HEK293T (cell line): ENCODE measurements at places on chromosomes 5 and 9.
A peak's percentile ranks its signal among the peaks of the same experiment; 100 is the strongest.

DNA sequence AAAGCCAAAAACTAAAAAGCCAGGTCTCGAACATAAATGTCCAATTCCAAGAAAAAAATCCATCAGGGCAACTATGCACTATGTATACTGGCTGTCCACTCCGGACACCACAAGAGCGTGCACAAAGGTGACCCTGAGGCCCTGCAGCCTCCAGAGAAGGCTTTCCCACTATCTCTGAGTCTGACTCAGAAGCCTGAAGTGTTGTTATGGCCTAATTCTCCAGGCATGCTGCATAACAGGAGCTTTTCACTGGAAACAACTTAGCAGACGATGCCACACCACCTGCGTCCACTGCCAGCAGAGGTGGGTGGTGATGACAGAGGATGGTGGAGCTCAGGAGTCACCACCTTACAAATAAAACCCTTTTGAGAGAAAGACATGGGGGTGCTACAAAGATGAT lies 63.7 kb downstream of the HABP4 start:
- DNase-seq, result no peak

DNA sequence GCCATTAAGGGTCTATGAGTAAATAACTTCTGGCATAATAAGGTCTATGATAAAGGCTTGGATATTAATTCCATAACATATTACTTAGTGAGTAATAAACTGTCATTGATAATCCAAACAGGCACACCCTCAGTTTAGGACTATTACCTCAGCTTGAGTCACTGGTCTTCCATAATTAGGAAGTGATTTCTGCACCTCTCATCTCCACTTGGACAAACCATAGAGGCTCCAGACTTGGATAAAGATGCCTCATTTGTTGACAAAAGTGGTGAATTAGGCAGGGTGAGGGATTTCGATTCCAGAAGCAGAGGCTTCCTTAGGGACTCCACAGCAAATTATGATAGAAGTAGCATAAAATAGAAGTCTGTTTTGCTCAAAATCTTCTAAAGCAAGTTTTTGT lies 127.5 kb upstream of the MTAP start:
- DNase-seq, result no peak

GRCh38 chr9:104604801-104605200 lies 626 bp downstream of the OR13C2 start:
- no peak for DNase-seq

DNA sequence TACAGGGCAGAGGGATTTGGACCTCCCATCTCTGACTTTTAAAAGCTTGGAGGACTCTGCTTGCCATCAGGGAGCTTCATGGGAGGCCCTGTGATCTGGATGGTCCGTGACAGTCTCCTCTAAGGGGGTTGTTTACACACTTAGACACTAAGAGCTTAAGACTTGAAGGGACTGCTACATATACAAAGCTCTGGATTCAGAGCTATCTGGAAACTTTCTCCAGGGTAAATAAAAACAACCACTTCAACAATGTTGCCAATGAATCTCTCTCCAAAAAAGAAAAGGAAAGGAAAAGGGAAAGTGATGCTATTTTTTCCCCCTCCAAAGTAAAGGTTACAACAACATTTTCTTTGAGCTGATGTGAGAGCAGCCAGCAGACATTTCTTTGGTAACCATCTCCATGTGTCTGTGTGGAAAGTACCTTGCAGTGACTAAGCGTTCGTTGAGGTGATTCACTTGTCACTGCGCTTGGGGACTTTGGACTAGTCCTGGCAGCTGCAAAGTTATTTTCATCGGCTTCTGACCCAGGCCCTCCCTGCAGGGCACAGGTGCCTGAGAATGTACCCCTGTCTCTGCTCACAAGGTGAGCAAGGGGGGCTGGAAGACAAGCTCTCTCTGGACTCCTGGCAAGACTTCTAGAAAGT lies 262.1 kb upstream of the KLF4 start:
- no peak for DNase-seq

- DNase-seq, result no peak
Measured at GRCh38 chr5:137073189-137073588, 425.9 kb downstream of the SPOCK1 start.

DNA sequence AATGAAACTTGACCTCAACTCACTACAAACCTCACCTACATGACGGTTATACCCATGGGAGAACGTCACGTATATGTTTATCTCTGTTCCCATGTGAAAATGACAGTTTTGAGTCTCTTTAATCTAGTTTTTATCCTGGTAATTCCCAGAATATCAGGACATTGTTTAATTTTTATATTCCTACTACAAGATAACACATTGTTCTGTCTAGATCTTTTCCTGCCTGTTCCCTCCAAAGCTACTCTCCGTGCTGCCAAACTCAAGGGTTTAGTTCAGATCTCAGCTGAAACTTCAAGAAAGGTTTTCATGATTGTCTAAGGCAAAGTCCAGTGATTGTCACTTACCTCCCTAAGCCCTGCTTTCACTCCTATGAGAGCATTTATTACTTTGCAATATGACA lies 1159.4 kb upstream of the SEMA6A start:
- no peak for DNase-seq

GRCh38 chr5:153905219-153905618 lies 133.5 kb downstream of the FAM114A2 start:
- DNase-seq, result no peak

DNA sequence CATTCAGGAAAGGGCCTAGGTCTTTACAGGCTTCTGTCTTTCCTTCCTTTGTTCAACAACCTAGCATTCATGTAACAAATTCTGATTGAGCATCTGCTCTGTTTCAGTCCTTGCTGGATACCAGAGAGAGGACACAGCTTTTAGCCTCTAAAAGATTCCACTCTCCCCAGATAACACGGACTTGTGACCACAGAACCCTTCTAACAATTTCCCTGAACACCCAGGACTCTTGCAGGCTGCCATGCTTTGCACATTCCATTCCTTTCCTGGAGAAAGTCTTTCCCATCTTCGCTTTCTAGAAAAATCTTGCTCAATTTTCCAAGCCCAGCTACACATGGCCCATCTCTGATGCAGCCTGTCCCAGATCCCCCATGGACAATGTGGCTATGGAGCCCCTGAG lies 310.9 kb downstream of the ACTL7B start:
- DNase-seq, result no peak

DNA sequence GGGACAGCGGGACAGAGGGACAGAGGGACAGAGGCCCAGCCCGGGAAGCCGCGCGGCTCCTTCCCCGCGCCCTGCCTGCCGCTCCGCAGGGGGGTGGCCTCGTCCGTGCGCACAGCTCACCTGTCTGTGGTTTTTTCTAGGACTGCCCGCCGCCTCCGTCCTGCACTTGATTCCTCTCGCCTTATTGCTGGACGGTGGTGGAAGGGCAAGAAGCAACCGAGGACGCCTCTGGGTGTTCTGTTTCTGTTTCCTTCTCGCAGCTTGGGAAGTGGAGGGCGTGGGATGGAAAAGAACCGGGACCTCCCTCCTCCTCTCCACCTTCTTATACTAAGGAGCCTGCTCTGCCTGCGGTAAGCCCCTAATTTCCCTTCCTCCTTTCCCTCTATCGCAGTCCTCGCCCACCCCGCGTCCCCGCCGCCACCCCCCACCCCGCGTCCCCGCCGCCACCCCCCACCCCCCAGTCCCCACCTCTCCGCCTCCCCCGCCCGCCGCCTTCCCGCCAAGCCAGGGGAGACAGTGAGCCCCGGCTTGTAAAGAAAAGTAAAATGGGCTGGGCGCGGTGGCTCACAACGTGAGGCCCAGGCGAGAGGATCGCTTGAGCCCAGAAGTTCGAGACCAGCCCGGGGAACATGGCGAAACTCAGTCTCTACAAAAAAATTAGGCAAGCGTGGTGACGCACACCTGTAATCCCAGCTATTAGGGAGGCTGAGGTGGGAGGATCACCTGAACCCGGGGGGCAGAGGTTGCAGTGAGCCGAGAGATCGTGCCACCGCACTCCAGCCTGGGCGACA lies 9.6 kb upstream of the FLT4 start:
- no peak for DNase-seq

- DNase-seq, result peak; percentile 45
Measured at GRCh38 chr5:74903165-74903787, 37.1 kb upstream of the FAM169A start.

GRCh38 chr9:114163517-114163951 lies 8.2 kb downstream of the COL27A1 start:
- peak; percentile 16 for DNase-seq

GRCh38 chr9:93871286-93871685 lies 83.9 kb downstream of the BARX1 start:
- DNase-seq, result no peak

GRCh38 chr5:108681079-108681921 lies 66.4 kb upstream of the FER start:
- peak; percentile 46 for DNase-seq

DNA sequence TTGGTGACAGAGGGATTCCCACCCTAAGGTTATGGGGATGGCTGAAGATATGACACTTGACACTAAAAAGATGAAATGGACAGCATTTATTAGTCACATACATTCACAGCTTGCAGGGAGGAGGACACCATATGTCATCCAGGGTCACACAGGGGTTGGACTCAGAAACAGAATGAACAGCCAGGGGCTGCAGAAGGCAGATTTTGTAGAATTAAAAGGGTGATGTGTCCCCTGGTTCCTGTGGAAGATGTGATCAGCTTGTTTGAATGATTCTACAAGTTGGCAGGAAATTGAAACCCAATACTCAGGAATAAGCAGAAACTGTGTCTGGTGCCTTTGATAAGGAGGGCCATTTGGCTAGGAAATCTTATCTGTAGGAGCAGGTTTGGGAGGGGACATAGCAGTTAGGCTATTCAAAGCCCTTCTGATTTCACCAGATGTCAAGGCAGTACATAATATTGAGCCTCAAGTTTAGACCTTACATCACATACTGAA lies 102.3 kb upstream of the GRIN3A start:
- DNase-seq, result no peak

DNA sequence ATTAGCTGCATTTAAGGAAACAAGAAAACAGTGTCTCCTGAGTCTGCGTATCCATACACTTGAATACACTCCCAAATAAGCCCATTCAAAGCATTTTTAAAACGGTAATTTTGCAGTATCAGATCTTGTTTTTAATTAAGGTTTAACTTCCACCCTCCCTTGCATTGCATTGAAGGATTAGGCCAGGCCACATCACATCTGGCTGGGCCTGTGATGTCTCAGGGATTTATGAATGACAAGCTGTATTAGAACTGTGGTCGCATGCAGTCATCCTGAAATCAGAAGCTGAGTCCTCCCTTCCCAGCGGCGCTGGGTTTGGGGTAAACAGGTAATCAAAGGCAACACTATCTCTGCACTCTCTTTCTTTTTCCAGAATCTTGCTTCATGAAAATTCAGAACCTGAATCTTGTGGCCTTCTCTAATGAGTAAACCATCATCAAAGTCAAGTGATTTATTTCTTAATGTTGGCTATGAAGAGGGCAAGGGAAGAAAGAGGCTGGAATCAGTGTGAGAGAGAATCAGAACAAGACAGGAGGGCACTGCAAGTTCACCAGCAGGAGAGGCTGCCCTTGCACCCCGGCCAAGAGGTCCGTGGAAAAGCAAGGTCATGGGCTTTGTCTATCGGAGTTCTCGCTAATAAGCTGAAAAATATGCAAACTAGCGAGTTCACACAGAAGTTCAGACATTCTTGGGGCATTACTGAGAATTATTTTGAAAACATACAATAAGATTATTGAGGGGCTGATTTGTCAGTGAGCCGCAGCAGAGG lies 80.0 kb upstream of the ZSWIM6 start:
- DNase-seq, result no peak

DNA sequence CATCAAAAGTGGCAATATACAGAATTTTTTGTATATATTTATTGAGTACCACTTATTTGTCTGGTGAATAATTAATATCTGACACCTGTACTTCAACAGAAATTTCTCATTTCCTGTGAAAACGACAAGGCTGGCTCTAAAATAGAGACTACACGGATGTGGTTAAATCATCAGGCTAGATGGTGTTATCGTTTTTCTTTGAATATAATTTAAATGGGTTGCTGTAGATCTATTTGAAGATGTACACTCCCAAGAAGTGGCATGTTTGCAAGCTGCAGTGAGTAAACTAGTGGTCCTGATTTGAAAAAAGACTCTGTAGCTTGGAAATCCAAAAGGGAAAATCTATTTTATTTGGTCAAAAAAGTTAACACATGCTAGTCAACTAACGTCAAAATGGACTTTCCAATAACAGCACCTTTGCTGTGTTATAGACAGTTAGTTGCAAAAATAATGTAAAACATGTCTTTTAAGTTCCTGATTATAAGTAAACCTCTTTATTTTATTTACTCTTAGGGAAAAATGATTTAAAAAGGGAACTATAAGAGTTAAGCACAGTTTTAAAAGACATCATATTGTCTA lies 13.8 kb downstream of the ST8SIA4 start:
- no peak for DNase-seq

DNA sequence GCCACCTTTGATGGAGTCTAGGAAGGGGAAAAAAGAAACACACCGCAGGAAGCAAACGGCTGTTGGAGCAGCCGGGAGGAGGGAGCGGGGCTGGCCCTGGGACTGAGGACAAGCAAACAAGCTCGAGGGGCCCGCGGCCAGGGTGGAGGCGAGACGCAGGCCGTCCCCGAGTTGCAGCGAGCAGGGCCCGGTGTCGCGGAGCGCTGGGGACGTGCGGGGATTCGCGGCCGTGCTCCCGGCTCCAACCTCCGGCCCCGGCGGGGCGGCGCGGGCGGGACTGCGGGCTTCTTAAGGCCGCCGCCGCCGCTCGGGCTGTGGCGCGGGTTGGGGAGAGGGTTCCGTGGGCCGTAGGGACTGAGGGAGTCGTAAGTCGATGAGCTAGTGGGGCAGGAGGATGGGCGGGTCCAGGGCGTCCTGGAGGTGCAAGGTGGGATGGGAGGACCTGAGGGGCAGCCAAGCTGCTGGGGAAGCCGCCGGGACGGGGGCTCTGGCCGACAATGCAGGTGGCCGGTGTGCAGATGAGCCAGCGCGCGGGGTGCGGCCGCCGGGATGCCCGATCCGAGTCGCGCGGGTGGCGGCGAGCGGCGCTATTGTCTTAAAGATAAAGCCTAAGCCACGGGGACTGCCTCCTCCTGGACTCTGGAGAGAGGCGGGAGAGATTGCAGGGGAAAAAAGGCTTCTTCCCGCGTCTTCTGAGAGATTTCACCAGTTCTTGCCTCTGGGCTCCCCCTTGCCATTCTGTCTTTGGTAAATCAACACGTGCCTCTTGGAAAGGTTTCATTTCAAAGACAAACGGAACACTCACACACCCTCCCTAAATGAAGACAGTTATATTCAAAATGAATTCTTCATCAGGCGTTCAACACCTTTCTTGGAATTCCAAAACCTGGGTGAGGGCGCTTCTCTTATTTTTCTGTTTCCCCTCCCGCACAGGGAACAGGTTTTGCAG lies 1.6 kb upstream of the HAPLN1 start:
- peak; percentile 70 for DNase-seq

DNA sequence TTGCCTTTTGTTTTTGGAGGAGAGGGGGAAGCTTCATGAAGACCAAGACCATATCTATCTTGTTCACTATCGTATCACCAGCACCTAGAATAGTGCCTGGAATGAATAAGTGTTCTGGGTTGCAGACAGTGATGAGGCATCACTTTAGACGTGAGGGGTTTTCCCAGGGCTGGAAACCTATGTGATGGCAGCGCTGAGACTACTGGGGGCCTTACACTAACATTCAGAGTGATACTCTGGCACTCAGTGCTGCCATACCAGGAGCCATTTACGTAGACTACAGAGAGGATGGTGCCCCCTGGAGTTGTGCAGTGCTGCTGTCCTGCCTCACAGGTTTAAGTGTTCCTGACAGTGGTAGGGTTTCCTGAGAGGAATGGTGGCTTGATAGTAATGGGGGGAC lies 6.9 kb downstream of the CCL19 start:
- no peak for DNase-seq

GRCh38 chr9:134345737-134346136 lies 19.5 kb downstream of the RXRA start:
- DNase-seq, result no peak

- DNase-seq, result no peak
Measured at GRCh38 chr5:63053019-63053638, 474.5 kb downstream of the LRRC70 start.

- no peak for DNase-seq
Measured at GRCh38 chr5:126492939-126493338, 69.7 kb downstream of the GRAMD2B start.
